NCI-H1436 (cell line): ENCODE measurements at places on chromosomes 6 and 20.

DNA sequence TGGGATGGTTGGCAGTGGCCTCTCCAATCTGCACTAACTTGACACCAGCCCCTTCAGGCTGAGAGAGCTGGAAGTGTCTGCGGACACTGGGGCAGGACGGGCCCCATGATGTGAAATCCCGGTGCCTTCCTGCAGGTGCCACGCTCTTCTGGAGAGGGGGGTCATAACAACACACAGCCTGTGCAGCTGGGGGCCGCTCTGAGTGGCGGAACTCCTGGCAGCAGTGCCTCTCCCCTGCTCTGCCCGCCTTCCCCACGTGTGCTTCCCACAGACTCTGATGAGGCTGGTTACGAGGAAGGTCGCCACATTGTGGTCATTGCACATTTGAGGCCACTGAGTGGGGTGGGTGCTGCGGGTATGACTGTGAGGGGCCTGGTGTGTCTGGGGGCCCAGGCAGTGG is 145.2 kb downstream of the DTNBP1 start:
- no peak for DNase-seq

GRCh38 chr6:53573299-53573698 is 28.4 kb upstream of the GCLC start:
- DNase-seq, result no peak

GRCh38 chr6:111427341-111428116 is 55.5 kb downstream of the REV3L start:
- no peak for DNase-seq

DNA sequence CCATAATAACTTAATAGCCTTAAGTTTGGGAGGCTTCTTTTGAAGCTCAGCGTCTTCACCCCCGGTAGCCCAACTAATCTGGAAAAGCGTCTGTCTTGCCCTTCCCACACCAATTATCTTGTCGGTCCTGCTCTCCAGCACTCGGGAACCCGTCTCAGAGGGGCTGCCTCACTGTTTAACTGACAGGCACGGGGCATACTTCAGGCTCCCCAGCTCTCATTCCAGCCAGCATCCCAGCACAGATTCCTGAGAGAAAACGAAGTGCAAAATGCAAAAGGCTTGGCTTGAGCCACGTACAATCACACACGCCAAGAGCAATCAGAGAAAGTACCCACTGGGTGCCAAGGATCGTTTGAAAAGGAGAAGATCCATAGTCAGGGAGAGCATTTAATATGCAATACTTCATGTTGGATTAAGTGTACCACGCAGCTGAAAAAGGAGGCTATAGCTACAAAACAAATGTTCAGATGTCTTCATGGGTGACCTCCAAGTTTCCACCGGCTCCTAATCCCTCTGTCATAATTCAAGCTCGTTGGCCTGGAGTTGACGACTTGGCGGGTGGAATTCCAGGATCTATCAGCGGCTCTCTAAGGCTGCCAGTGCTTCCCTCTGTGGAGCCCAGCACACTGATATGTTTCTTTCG is 53.7 kb upstream of the STX16 start:
- no peak for DNase-seq

DNA sequence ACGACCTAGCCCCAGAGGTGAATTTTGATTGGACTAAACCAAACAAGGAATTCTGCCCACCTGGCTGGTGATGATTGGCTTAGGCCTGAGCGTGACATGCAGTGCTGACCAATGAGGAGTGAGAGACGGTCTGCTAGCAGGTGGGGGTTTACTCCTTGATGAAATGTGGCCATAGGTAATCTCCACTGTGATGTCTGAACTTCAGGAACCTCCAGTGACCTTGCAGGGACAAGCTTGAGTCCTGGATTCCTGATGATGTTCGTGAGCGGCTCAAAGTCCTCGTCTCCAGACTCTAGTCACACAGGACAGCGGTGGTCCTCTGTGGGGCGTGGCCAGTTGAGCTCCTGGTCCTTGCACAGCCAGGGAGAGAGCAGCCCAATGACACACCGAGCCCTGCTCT is 8.4 kb downstream of the VSX1 start:
- no peak for DNase-seq

GRCh38 chr20:32382102-32382950 is 24.2 kb downstream of the ASXL1 start:
- no peak for DNase-seq

DNA sequence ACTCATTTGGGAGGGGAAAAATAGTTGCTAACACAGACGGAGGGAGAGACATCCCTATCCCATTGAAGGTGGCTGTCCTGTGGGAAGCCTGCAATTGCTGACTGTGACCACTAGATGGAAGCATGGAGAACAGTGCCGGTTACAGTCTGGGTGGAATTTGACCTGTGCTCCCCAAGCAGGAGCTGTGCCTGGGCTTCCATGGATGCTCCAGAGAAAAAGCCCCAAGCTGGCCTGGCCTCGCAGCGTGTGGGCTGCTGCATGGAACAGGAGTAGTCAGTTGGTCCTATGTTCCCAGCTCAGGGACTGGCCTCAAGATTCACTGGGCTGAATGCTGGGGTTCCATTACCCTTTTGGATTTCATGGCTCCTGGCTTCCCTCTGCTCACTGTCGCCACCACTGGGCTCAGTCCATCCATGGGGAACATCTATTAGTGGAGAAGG is 116.3 kb upstream of the CHD6 start:
- peak; percentile 8 for DNase-seq

- no peak for DNase-seq
Measured at GRCh38 chr6:4870821-4871494, 94.8 kb downstream of the CDYL start.

GRCh38 chr6:42403421-42403820 is 48.3 kb downstream of the TRERF1 start:
- no peak for DNase-seq

GRCh38 chr20:25865715-25866656 is 169.3 kb upstream of the ZNF337 start:
- peak; percentile 53 for DNase-seq

DNA sequence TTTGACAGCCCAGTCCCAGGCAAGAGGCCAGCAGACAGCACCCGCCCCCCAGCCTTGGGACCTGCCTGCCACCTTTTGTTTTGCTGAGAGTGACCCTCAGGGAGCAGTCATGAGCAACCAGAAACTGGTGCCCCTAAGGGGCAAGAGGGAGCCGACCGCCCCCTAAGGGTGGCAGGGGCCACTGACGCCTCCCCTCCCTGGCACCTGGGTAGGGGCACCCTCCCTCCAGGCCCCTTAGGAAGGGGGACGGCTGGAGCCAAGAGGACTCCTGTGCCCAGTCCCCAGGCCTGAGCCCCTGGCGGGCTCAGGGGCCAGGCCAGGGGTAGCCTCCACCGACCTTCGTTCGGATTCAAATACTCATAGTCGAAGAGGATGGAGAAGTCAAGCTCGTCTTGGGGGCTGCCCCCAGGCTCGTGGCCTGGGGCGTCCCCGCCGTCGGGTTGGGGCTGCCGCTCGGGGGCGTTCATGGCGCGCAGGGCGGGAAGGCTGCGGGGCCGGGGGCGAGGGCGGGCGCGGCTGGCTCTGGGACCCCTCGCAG is 417 bp downstream of the NFATC2 start:
- DNase-seq, result no peak

DNA sequence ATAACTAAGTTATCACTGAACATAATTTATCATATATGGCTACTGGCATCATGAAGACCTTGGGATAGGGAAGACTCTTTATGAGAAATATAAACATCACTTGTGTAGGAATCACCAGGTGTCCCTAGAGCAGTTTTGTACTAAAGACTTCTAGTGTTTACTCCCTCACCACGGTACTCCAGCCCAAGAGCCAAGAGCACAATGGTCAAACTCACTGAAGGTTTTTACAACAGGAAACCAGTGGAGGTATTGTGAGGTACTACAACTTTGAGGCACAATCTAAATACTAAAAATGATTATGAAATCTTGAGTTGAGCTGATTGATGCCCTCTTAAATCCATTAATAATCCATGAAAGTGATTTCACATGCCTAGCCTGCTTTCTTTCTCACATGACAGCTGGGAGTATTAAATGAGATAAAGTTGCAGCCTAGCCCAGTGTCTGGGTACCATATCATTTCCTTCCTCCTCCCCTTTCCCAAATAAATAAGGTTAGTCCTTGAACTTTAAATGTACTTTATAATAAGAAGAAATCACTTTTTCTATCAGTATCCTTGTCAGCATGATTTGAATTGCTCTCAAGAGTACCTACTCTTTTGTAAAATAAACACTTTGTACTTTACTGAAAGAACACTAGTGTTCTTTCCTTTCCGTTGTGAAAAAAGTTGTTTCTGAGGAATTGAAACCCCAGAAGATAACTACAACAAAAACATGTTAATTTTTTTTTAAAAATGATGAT is 26.5 kb downstream of the GLO1 start:
- no peak for DNase-seq

GRCh38 chr20:13526551-13526950 is 112.2 kb downstream of the TASP1 start:
- no peak for DNase-seq

GRCh38 chr6:125182237-125183008 is 28.9 kb downstream of the TPD52L1 start:
- no peak for DNase-seq

DNA sequence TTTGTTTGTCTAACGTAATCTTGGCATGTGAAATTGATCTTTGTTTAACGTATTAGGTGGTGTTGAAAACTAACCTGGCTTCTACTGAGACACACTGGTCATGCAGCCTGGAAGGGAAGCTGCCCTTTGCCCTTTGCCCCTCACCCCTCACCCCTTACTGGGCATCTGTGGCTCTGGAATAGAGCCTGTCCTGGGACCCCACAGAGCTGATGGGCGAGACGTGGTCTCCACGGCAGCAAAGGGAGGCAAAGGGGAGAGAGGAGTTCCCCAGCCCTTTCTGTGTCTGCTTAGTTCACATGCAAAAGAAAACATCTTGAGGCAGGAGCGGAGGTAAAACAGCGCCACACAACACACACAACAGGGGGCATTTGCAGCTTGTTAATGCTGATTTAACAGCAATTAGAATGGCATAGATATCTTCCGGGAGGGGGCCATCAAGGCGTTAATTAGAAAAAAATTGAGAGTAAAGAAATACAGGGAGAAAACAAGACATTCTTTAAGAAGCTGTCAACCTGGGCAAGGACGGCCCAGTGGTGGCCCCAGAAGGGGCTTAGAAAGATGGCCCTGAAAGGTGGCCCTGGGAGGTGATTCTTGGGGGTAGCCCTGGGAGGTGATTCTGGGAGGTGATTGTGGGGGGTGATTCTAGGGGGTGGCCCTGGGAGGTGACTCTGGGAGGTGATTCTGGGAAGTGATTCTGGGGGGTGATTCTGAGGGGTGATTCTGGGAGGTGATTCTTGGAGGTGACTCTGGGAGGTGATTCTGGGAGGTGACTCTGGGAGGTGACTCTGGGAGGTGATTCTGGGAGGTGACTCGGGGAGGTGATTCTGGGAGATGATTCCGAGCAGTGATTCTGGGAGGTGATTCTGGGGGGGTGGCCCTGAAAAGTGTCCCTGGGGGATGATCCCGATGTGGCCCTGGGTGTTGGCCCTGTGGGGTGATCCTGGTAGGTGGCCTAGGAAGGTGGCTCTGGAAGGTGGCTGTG is 44.5 kb upstream of the DACT2 start:
- DNase-seq, result no peak

GRCh38 chr6:126385536-126385935 is 45.6 kb downstream of the CENPW start:
- no peak for DNase-seq

DNA sequence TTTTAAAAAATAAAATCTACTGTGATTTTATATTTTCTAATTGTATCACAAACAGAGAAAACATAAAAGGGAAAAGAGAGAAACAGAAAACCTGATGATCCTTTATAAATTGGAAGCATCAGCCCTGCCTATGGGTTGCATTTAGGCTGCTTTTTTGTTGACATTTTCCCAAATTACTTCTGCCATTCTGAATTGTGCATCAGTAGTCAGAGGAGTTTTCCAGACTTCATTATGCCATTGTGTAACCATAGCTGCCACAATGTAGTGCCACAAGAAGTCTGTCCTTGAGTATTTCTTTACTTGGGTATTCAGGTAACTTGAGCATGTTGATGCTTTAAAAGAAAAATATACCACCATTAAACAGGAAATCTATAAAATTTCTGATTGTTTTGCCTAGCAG is 130.3 kb downstream of the HACE1 start:
- DNase-seq, result no peak

DNA sequence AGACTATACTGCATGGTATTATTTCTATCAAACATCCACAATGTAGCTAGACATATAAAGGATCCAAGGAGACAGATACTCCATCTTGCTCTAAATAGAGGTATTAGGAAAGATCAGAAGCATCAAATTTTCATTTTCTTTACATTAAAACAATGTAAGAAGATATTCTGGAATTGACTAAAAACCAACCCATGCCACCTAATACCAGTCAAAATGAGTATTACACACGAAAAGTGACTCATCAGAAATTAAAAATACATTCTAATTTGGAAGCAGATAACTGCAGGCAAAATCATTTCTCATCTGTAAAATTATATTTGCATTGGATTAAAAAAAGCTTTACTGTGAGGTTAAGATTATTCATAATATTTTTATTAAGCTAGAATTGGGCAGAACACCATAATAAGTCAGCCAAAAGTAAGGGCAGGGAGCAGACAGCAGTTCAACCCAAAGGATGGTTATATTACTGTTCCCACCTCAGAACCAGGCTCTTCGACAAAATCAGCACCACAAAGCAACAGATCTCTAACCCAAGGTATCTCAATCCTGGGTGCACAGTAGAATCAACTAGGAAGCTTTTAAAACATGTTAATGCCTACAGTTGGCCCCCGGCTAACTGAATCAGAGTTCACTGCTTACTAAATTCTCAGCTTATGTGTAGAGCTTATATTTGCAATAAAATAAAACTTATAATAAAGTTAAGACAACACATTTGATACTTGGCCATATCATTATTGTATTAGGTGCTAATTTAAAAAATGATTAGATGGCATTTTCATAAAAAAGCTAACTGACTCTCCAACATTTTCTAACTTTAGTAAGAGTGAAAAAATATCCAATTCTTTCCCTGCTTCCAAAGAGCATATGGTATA is 35.2 kb downstream of the SAMD3 start:
- no peak for DNase-seq

DNA sequence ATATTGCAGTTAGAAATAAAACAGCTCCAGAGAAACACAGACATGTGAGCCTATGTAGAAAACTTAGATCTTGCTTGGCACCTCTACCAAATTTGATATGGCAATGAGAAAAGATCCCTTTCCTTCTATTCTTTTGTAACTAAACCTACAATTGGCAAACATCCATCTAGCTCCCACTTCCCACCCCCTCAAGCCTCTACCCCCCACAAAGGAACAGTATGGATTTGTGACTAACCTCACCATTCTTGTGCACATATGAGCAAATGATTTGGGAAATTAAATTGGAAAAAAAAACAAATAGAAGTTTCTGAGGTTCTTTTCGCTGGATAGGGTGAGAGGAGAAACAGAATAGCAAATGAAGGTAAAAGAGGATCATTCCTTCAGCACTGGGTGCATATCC is 85.8 kb upstream of the TIAM2 start:
- no peak for DNase-seq

- DNase-seq, result no peak
Measured at GRCh38 chr6:64932486-64932885, 774.5 kb downstream of the EYS start.

DNA sequence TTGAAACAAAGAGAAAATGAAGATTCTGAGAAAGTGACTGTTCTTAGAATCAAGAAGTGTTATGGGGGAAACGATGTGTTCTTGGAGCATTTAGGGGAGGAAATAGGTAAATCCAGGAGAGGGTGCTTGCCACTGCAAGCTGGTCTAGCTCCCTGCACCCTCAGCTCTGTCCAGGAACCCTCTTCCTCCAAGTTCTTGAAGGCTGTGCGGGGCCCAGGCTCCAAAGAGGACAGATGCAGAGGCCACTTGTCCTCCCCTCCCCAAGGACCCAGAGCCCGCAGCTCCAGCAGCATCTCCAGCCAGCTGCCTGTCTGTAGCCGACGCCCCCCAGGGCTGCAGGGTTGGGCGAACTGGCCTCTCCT is 87.9 kb downstream of the CDC5L start:
- no peak for DNase-seq

- DNase-seq, result no peak
Measured at GRCh38 chr20:19832875-19833274, 74.8 kb downstream of the RIN2 start.
